ENCODE measurements at places on chromosomes 2 and 18.

GRCh38 chr2:105999211-105999989 lies 194.7 kb downstream of the UXS1 start:
- DNase-seq = no peak

DNA sequence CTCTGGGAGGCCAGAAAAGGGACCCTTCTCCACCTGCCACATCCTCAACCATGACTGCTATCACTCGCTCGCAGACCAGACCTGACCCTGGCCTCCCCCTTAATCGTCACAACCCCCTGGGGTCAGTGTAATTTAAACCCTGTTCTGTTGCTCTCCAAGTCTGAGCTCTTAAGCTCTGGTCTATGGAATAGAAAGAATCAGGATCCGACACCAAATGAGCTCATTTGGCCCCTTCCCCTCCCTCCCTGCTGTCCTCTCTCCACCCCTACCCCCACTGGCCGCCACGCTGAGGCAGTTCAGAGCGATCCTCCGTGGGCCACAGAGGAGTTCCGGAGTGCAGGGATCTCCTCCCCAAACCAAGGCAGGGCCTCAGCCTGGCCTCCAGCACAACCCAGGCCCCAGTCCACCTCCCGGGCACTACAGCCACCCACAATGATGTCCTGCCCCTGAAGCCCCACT lies 5.3 kb downstream of the DNMT3A start:
- no peak for DNase-seq

- peak; percentile 50 for DNase-seq
These were observed 31.6 kb downstream of the TWSG1 start for GRCh38 chr18:9366126-9366714.

DNA sequence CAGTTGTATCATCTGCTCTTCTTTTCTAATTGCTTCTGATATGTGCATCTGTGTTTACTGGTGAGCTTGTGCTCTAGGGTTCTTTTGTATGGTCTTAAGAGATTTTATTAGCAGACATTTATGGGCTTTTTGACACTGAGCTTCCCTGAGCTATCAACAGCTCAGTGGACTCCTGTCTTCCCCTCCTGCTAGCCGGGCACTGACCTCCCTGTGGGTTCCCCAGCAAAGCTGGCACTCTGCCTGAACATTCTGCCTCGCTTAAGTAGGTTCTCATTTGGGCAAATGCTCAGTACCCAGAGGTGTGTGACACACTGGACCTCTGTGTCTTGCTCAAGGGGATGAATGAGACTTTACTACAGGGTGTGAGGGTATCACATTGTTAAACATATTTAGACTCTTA lies 15.8 kb downstream of the TRAF3IP1 start:
- DNase-seq = no peak

DNA sequence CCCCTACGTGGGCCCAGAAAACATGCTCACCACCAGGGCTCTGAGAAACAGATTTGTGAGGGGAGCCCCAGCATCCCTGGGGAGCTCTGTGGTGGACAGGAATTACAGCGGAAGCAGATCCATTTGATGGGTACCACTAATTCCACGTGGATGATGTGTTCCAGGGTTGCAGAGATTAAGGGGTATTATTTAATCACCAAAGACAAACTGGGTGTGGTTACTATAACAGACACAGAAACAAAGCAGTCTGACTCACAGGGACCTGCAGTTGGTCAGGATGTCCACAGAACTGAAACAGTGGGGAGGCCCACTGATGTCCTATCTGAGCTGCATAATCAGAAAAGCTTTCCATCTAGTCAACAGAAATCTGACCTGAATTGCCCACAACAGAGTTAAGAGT lies 65.8 kb downstream of the PSMG2 start:
- DNase-seq = no peak

- no peak for DNase-seq
These were observed 45.7 kb downstream of the CCDC93 start for GRCh38 chr2:117967977-117968718.

DNA sequence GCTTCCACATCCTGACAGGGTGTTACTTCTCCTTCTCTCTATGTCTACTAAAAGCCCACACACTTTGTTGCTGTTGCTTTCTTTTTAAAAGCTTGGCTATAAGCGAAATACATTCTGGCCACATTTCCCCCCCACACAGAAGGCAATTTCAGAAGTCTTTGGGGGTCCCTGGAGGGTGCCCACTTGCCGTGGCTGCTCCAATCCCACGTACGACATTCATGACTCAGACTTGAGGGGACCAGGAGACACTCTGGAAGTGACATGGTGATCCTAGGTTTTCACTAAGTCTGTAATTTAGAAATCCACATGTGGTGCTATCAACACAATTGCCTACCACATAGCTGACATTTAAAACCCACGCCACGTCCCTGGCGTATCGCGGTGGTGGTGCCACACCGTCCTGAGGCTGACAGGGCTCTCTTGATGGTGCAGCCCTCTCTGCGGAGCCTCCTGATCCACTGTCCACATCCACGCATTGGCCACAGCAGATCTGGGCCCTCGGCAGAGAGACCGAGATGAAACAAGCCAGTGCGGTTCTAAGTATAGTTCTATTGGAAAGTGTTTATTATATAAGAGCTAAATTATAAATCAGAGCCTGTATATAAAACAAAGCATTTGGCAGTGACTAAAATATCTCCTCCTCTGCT lies 42.4 kb downstream of the CYP27C1 start:
- no peak for DNase-seq

GRCh38 chr18:8962192-8962779 lies 140.2 kb upstream of the NDUFV2 start:
- DNase-seq = no peak

DNA sequence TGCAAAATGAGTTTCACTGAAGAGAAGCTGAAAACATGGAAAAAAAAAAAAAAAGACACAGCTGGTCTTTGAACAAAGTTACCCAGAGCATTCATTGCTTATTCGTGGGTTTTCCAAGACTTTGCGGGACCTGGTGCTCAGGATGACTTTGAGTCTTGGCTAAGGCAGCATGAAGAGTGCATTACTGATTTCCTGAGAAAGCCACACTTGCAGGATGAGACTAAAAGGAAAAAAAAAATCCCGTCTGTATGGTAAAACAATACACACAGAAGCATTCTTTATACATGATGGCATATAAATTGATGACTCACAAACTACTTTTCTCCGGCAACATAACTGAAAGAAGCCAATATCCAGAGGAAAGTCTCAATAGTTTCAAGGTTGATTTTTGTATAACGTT lies 195.4 kb downstream of the SPP2 start:
- DNase-seq = peak; percentile 94

DNA sequence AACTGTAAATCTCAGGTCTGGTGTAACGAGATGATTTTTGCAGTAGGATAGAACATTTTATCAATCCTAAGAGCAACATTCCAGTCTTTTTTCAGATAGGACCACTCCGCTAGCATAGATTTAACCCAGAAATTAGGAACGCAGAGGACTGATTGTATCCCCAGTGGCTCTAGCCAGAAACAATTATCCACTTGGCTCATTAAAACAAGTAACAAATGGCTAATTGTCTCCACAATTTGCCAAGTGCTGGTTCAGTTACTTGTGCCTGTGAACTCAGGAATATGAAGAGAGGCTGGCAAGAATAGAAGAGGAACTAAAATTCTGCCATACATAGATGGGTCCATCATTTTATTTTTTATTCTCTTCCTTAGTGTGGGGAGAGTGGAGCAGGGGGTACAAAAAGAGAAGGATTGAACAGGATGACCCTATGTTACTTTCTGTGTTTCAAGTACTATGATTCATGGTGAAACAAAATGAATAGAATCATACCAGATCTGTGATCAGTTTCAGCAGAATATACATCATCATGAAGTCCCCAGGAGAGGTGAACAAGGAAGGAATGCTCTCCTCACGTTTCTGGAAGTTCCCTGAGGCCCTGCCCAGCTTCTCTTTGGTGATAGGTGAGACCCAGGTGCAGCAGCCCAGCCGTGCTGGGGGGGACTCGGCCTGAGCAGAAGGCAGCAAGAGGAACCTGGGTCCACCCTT lies 121.6 kb downstream of the ARL4C start:
- DNase-seq = no peak

DNA sequence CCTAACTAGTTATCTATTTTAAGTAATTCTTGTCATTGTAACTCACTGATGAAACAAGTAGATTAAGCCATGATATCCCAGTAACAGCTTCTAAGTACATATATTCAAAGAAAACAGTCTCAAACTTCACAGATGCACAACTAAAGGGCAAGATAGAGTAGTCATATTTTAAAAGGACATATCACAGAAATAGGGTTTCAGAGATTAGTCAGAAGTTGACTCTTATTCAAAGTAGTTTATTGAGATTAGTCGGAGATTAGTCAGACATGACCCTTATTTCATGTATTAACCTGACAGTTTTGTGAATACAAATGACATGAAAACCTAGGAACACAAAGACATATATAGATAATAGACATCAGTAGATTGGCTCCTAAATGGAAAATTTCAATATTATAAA lies 15.9 kb upstream of the CHAC2 start:
- DNase-seq = peak; percentile 63

DNA sequence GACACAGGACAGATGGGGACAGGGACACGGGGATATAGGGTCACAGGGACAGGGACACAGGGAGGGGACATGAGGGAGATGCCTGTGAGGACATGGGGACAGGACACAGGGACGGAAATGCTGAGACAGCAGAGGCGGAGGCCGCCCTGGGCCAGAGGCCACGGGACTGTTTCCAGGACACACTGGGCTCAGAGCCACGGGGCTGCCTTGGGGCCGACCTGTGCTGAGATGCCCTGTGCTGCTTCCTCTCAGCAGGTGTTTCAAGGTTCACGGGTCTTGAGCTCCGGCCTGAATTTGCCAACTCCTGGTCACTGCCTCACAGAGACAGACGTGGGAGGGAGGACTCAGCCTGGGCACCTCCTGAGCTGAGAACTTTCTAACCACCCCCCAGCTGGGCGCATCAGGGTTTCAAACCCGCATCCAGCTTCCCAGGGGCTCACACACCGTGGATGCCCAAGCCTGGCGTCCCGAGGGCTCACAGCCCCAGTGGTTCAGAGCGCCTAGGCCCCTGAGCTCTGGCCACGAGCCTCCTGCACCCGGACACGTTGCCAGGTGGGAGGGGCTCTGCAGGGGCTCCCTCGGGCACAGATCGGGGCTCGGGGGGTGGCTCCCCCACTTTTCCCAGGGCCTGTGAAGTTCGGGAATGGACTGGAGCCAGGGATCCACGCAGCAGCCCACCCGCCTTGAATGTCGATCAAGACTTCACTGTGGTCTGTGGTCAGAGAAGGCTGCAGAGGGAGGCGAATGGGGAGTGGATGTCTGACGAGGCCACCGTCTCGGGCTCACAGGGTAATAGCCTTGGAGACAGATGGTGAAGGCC lies 64.1 kb downstream of the SLC66A2 start:
- DNase-seq = no peak

DNA sequence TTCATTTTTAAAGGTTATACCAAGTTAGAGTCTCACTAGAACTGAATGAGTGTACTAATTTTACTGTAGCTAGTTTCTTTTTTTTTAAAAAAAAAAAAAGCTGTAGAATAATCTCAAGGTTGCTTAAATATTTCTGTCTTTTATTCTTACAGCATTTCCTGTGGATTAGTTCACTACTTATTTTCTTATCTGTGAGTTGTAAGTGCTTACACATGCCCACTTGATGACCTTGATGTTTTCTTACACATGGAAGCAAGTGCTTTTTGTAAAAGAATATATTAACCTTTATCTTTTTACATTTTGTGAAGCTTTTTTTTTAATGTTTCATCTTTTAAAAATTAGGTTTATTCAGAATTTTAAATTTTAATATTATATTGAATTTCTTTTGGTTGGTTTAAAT lies 57.8 kb downstream of the MSH2 start:
- DNase-seq = no peak

DNA sequence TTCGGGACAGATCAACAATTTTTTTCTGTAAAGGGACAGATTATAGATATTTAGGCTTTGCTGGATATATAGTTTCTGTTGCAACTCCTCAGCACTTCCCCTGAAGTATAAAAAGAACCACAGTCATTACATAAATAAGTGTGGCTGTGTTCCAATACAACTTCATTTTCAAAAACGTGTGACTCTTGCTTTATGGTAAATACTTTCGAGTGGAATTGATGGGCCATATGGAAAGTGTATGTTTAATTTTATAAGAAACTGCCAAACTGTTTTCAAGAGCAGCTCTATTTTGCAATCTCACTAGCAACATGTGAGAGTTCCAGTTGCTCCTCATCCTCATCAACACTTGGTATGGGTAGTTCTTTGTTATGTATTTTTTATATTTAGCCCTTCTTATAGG lies 370.9 kb downstream of the PLCL1 start:
- DNase-seq = no peak

DNA sequence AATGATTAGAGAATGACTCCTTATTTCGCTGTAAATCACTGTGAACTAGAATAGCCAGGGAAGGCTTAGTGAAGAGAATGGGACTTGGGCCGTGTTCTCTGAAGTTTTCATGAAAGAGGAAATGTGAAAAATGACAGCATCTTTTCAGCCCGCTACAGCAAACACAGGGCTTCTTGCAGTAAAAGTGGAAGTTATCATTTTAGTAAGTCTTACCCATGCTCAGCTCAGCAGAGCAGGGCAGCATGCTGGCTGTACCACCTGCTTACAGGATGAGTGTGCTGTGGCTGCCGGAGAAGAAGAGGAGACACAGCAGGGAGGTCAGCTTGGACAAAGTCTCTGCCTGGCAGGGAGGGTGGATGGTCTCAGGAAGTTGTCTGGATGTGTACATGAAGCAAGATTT lies 300.7 kb upstream of the DLGAP1 start:
- no peak for DNase-seq

GRCh38 chr18:68440433-68440832 lies 274.5 kb downstream of the TMX3 start:
- DNase-seq = no peak

DNA sequence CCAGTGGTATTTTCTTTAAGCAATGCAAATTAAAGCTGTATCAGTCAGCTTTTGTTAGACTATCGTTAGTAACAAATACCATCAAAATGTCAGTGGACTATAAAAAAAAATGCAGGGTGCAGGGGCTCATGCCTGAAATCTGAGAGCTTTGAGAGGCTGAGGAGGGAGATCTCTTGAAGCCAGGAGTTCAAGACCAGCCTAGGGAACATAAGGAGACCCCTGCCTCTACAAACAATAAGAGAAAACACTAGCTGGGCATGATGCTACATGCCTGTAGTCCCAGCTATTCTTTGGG lies 253.7 kb downstream of the MYCN start:
- no peak for DNase-seq

DNA sequence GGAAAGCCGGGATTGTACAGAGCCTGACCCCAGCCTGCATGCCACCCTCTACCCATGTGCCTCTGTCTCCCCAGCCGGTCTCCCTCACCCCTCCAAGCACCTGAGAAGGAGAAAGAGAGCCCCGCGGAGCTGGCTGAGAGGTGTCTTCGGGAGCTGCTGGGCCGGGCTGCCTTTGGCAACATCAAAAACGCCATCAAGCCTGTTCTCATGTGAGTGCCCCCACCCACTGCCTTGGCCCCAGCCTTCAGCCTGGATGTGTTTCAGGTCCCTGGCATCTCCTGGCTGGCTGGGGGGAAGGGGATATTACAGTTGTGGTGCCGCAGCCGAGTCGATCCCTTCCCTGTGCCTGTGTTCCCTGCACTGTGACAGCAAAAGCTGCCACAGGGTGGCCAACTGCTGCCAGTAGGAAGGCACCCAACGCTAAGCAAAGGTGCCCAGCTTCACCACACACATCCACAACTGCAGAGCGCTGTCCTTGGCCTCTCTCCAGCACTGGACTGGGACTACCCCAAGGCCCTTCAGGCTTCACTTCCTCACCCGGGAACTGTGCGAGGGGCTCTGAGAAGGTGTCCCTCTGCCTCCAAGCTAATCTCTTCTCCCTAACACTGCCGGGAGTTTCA lies 38.4 kb downstream of the POMC start:
- no peak for DNase-seq

- no peak for DNase-seq
These were observed 5.8 kb downstream of the TMSB10 start for GRCh38 chr2:84911135-84911678.

All from kidney capillary endothelial cell (primary cell).